ENCODE measurements at places on chromosomes 5 and 9.

- DNase-seq: peak; percentile 43
Measured at GRCh38 chr9:133759946-133760345, 21.8 kb upstream of the SARDH start.

- DNase-seq: no peak
Measured at GRCh38 chr9:121455527-121456239, 44.0 kb downstream of the GGTA1 start.

GRCh38 chr5:139745132-139745799 lies 50.3 kb upstream of the PSD2 start:
- DNase-seq: peak; percentile 94

DNA sequence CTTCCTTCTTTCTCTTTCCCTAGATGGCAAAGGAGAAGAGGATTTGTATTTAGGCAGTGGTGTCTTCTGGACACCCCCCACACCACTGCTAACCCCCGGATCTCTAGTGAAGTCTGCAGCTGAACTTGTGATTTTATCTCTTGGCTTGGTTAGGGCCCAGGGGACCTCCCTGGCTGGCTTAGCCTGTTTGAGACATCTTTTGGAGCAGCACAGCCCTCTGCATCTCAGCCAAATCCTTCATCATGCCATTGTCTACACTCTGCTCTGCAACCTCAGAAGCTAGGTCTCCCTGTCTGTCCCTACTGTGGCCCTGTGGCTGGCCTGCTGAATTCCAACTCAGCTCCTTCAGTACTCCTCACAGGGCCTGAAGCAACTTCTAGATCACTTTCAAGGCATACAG lies 81.7 kb downstream of the MUSK start:
- no peak for DNase-seq

DNA sequence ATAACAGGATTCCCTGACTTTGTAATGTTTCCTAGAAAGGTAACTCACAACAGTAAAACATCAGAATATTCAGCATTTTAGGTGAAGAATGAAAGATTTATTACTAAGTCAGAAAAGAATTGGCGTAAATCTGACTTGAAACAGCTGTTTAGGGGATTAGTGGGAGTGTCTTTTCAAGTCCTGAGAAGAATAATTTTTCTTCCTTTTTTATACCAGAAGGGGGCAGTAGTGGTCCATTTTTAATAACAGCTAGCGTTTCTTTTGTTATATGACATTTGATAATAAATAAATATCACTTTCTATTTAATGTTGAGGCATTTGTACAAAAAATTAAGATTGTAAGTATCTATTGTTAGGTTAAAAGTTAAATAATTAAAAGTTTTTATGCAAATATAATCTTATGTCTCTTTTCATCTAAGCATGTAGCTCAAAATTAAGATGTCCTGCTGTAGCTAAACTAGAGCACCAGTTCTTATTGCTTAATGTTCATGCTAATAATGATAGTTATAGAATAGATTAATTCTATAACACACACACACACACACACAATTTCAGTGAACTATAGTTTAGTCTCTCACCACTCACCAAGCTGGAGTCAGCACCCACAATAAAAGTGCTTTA lies 258.7 kb upstream of the ARRDC3 start:
- DNase-seq: no peak

DNA sequence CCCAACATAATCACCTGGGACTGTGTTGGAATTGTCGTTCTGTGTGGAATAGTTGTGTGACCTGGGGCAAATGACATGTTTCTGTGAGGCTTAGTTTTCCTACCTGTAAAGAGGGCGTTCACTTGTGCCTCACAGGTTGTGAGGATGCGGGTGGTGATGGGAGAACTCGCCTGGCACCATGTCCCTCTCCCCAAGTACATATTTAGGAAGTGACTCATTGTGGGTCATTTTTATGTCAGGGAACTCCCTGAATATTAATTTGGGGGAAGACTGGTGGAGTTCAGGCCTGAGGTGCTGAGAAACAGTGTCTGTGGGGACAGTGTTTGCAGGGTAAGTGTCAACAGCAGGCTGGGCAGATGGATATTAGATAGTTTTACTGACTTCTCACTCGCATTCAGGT lies 144.7 kb downstream of the KDM4C start:
- no peak for DNase-seq

DNA sequence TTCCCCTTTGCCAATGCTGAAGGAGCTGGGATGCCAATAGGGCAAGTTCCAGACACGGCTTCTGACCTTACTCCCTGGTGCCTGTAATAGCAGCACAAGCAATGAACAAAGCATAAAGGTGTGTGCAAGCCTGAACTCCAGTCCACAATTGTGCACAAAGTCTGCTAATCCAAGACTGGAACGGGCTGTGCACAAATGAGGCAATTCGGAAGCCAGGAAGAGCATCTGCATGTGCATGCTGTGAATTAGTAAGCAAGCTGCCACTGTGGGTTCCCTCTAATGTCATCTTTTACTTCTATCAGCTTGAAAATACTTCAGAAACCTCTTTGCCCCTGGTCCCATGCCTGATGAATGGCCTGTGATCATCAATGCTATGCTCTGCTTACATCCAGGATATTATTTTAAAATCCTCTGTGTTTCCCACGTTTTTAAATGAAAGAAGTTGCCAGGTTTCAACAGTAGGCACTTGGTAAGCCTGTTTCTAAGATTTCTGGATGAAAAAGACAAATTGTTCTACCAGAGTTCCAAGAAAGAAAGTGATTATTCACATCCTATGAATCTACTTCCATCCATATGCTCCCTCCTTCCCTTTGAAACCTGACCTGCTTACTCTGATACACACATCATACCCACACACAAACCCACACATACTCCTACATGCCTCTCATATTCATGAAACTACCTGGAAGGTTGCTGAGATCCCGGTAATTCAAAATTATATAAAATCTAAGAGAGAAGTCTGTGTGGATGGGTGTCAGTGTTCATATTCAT lies 165.7 kb downstream of the KCTD16 start:
- DNase-seq: no peak

GRCh38 chr9:124343533-124344290 lies 71.5 kb downstream of the PSMB7 start:
- DNase-seq: no peak

DNA sequence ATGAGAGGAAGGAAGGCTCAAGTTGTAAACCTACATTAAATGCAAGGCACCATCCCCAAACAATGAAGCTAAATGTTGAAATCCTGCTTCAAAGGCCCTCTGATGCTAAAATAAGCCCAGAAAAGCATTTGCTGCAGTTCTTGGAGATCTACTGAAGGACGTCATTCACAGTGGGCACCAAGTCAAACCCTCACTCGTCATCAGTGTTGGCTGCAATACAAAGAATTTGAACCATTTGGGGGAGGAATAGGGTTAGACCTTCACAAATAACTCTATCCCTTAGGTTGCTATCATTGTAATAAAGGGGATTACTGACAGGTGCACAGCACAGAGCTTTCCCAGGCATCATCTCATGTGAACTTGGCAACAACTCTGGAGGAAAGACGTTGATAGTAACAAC lies 9.3 kb upstream of the MEGF9 start:
- peak; percentile 76 for DNase-seq

DNA sequence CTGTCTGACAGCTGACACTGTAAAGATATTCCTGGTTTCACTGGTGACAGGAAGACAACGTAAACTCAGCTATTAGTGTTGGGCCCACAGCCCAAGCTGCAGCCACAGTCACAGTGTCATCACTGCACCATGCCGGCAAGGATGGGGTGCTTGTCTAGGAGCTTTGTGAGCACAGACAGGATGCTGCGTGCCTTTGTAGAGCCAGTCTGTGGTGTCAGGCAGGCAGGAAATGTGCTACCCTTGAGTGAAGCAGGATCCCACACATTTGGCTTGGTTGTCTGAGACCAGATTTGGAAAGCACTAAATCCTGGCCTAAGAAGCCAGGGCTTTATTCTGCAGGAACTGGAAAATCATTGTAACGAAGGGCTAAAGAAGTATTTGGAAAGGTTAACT lies 121.6 kb upstream of the ADAMTS16 start:
- no peak for DNase-seq

DNA sequence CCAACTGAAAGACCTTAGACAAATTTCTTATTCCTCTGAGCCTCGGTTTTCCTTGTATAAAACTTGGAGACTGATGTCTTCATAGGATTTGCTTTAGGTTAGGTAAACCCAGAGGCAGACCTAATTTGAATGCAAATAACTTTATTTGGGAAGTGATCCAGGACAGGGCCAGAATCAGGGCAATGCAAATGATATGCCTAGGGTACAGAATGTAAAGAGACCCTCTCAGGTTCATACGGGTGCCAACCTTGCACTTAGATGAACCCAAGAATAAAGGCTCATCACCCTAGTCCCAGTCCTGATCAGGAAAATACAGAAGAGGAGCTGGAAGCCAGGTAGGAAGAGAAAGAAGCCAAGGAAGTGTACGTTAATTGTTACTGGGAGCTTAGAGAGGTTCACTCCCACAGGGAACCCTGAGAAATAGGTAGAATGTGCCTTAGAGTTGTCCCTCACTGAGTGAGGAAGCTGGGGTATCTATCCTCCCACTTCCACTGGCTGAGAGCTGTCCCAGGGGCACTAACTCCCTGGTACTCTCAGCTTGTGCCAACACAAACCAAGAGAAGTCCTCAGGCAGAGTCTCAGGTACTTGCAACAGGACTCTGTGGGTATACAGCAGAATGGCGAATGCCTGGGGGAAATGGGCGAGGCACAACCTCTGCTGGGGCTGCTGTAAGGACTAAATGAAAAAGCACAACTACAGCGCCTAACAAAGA lies 3.1 kb upstream of the HK3 start:
- DNase-seq: no peak

DNA sequence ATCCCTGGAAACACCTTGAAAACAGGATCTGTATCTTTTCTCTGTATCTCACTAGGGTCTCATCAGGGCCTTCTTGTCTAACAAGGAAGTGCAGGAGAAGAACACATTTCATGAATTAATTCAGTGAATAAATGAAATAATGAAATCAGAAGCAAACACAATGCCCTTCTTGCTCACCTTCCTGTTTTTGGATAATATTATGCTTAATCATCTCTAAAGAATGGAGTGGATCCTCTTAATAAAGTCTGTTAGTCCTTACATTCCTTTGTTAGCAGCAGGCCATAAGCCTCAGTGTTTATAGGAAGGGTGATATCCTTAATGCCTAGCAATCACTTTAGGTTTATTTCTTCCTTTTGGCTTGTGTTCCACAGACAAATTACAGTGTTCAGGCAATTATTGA lies 837.1 kb upstream of the SEMA6A start:
- DNase-seq: no peak

- no peak for DNase-seq
Measured at GRCh38 chr5:176574297-176574591, 25.1 kb downstream of the CDHR2 start.

GRCh38 chr9:118570066-118570465 lies 799.2 kb downstream of the BRINP1 start:
- no peak for DNase-seq

GRCh38 chr5:67506241-67506640 lies 309.6 kb upstream of the CD180 start:
- no peak for DNase-seq

DNA sequence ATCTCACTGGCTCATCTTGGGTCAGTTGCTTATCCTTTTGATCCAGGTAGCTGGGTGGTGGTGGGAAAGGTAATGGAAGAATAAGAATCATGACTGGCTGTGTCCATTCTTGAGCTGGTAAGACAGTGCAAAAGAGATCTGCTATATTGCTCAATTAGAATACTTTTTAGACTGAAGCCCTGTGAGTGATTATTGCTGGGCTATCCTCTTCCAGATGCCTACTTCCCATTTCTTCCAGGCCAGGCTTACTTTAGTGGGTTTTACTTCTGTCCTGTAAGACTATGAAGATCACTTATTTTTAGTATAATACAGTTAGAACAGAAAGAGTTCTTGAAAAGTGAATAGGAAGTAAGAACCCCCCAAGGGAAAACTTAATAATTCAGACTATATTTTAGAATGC lies 7.2 kb downstream of the MARCHF6 start:
- no peak for DNase-seq

- no peak for DNase-seq
Measured at GRCh38 chr9:135976531-135976930, 15.4 kb upstream of the UBAC1 start.

DNA sequence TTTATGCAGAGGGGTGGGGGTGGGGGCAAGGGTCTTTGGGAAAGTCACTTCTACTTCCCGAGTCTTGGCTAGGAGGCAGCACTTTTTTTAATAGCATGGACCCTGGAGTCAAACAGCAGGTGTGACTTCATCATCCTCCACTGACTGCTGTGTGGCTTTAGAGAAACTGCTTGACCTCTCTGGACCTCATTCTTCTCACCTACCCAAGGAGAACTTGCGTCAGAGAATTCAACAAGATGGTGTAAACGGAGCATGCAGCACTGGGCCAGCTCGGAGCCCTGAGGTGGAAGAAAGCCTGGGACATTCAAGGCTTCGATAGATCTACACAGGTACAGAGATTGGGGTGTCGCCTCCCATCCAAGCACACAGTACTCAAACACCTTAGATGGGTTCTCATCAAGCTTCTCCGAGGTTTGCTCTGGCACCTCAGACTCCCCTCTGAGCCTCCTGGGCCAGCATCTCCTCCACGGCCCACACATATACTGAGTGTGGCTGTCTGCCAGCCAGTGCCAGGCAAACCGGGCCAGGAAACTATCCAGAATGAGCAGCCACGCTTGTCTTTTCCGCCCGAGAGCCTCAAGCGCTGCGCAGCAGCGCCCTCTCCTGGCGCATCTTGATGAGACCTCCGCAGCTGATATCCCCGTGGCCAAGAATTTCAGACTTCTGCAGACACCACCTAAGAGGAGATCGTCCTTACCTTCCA lies 4.6 kb upstream of the SLC25A48 start:
- peak; percentile 61 for DNase-seq

GRCh38 chr5:40514976-40515375 lies 164.7 kb upstream of the PTGER4 start:
- DNase-seq: no peak

- DNase-seq: no peak
Measured at GRCh38 chr5:171578049-171578828, 158.8 kb downstream of the FGF18 start.

GRCh38 chr5:62960781-62961180 lies 382.2 kb downstream of the LRRC70 start:
- no peak for DNase-seq

GRCh38 chr9:7980691-7981289 lies 181.2 kb upstream of the DMAC1 start:
- DNase-seq: no peak

GRCh38 chr5:73766902-73767301 lies 140.9 kb downstream of the ARHGEF28 start:
- no peak for DNase-seq

GRCh38 chr5:76820526-76820890 lies 1.7 kb downstream of the F2RL1 start:
- no peak for DNase-seq

- DNase-seq: no peak
Measured at GRCh38 chr9:2755285-2755684, 38.0 kb downstream of the KCNV2 start.

GRCh38 chr9:116901260-116901659 lies 214.2 kb downstream of the TRIM32 start:
- no peak for DNase-seq

- no peak for DNase-seq
Measured at GRCh38 chr5:145697251-145697990, 137.7 kb downstream of the PRELID2 start.

GRCh38 chr9:85617141-85617670 lies 124.5 kb downstream of the AGTPBP1 start:
- no peak for DNase-seq
